ENCODE measurements at places on chromosomes 4 and X. TPM values are rescaled to one million over a fixed set of nuclear protein-coding genes. Genes with fewer than 3 reads are reported as not detected.
A peak's percentile ranks its signal among the peaks of the same experiment; 100 is the strongest.

DNA sequence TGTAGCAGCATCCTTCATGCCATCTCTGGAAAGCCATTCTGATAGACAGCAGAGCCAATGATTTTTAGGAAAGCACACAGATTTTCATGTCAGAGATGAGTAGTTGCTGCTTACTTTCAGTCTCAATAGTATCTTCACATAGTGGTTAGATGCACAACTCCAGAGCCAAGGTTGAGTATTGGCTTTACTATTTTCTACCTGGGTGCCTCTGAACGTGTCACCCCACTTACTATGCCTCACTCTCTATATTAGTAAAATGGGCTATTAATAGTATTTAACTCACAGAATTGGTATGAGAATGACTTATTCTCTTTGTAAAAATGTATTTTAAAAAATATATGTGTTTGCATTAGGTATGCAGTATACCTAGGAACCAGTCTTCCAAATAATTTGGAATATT, 108.8 kb upstream of the STIM2 start:
- DNase-seq: no peak

The YTHDC1 gene
- 68.7 TPM for total RNA-seq

- DNase-seq: no peak
Measured at GRCh38 chrX:113959912-113960626, 623.8 kb upstream of the HTR2C start.

The PABPC1L2A gene
- total RNA-seq: not detected

DNA sequence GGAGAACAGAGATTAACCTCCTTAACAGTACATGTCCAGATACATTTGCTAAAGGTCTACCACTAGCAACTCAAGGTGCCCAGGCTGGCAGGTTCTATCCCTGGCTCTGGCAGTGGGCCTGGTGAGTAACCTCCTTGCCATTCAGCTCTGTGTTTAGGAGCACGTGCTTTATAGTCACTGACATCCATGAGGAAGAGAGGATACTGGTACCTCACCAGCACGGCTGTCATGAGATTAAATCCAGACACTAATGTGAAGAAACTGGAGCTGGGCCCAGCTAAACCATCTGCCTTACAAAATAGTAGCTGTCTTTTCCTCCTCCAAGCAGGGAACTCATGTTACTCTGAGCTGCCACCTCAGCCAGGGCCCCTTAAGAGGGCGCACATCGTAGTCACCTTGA, 45.3 kb downstream of the GPRASP3 start:
- DNase-seq: peak; percentile 60

DNA sequence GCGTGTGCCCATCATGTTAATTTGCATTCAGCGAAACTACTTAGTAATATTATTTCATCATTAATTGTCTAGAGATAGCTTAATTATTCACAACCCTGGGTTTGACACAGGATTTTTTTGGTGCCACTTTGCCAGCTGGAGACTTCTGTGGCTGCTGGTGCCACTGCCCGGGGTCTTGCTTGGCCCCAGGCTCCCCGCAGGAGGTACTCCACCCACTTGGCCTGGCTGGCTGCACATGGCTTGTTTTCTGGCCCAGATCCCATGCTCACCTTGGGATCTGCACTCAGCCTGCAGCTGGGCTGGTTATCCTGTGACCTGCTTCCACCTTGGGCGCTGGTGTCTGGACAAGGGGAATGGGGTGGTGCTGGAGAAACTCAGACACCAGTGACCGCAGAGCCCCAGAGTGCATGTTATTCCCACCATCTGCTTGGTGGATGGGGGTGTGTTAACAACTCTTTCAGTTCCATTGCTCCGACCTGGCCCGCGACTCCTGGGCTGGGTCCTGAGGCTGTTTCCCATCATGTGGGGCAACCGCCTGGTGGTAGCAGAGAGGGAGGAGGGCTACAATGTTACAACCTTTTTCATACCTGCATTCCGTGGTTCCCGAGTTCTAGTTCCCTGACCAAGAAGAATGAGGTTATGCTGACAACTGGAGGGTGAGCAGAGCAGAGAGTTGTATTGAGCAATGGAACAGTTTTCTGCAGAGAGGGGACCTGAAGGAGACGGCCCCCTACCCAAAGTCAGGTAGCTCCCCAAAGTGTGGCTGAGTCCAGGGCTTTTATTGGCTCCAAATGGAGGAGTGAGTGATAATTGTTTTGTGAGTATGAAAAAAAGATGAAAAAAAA, 1950.0 kb upstream of the IGFBP7 start:
- no peak for DNase-seq

DNA sequence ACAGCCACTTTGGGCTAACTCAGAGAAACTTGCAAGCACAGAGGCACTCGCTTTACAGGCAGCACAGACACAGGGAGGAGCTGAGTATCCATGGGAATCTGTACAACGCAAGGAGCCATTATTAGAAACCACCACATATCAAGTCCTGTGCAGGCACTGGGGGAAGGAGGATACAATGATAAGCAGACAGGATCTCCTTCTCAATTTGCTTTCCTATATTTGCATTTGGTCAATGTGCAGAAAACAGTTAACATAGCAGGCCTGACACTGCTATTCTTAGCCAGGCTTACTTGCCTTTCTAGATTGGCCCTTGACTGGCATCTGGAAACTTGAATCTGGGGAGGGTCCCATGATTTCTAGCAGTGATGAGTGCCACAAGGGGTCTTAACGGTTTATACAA, 65.8 kb downstream of the TEC start:
- DNase-seq: no peak

Data from endothelial cell of umbilical vein (primary cell).